ENCODE measurements at places on chromosomes 5 and 9.

- DNase-seq = no peak
Measured at GRCh38 chr5:9543311-9543920, 2.5 kb downstream of the SEMA5A start.

DNA sequence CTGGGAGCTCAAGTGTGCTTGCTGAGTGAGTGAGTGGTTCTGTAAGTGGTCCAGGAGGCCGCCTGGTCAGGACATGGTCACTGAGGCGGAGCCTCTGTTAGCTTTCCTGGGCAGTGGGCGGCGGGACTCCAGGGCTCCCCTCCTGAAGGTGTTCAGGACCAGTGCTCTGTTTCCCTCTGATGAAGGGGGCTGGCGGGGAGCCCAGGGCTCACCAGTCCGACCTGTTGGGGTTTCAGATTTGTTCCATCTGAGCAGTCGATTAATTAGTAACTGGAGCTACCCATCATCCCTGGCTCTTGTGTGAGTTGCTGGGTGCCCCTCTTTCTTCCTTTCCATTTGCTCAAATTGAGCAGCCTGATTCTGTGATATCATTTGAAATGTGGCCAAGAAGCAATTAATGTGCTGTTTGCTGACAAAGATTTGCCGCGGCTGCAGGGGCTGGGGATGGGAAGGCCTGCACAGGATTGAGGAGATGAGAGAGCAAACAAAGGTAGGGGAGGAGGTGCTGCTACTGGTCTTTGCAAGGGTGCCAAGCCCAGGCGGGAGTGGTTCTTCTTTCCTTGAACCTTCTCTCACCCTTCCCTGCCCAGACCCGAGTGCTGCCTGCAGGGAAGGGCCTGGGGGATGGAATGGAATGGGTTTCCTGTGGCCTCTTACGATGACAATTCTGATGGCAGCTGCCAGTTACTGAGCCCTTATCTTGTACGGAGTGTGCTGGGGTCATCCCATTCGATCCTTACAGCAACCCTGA, 92.8 kb upstream of the PITX1 start:
- no peak for DNase-seq

DNA sequence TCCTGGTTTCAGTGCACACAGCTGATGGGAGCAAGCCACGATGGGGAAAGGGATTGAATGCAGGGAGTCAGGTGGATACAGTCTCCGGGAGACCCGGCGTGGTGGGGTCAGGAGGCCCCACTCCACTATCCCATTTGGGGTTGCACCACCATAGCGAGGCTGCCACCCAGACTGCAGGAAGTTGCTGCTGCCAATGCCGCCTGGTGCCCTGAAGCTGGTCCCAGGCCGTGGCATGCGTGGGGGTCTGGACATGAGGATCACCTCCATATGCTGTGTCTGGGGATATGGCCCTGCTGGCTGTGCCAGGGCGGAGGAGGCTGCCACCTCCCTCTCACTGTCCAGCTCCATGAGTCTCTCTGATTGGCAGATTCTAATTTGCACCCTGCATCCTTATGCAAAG, 45.3 kb downstream of the COL5A1 start:
- DNase-seq = no peak

- no peak for DNase-seq
Measured at GRCh38 chr9:77454663-77455062, 193.5 kb downstream of the GNA14 start.

- DNase-seq = no peak
Measured at GRCh38 chr5:10235350-10235749, 14.3 kb downstream of the ATPSCKMT start.

DNA sequence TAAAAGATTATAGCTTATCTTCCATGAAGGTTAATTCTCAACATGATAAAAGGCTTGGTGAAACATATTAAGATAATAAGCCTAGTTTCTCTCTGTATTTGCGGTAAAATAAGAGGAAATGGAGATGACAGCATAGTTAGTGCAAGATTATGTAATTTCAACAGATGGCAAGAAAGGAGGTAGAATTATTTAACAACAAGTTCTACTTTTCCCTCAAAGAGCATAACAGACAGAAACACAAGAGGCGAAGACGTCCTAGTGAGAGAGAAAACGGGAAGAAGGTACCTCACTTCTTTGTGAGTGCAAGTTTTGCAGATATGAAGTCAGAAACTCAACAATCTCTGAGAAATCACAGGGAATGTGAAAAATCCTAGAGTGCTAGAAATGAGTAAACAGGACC, 144.8 kb upstream of the ADCY2 start:
- no peak for DNase-seq

DNA sequence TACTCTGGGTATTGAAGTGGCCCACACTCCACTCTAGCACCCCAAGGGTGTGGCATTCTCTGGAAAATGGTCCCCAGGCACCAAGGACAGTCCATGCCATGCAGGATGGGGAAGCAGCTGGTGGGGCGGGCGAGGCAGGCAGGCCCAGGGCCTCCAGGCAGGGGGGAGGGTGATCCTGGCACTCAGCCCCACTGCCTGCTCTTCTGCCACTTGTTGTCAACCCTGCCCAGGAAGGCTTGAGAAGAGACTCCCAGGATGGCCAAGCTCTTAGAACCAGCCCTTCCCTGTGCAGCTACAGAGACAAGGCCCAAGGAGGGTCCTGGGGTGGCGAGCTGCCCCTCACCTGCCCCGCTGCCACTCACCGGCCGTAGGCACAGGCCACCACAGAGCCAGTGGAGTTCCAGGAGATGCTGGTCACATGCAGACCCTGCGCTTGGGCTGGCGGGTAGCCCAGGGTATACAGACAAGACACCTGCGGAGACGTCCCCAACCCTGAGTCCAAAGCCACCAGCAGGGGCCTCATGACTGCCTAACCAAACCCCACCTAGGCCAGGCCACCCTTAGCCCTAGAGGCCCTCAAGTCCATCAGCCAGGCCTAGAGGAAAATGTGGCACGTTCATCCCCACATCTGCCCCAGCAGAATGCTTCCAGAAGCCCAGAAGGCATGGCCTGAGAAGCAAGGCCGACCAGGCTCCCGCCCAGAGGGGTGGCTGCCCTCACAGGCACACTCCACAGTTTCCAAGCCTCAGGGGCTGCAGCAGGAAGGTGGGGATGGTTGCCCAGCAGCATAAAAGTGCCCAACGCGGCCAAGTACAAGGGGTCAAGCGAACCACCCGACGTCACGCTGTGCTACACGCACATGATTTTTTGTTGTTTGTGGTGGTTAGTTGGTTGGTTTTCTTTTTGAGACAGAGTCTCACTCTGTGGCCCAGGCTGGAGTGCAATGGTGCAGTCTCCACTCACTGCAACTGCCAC, 19.8 kb downstream of the DYNC2I2 start:
- DNase-seq = no peak

DNA sequence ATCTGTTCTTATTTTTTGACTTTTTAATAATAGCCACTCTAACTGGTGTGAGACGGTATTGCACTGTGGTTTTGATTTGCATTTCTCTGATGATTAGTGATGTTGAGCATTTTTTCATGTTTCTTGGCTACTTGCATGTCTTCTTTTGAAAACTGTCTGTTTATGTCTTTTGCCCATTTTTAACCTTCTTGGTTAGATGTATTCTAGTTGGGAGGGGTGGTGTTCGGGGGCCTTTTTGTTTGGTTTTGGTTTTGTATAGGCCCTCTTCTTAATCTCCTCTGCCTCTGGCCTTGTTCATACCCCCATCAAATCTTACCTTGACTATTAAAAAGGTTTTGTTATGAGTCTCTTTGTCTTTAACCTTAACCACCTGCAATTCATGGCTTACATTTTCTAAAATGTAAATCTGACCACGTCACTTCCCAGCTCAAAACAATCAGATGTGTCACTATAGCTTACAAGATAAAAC, 107.8 kb upstream of the NR4A3 start:
- DNase-seq = no peak

DNA sequence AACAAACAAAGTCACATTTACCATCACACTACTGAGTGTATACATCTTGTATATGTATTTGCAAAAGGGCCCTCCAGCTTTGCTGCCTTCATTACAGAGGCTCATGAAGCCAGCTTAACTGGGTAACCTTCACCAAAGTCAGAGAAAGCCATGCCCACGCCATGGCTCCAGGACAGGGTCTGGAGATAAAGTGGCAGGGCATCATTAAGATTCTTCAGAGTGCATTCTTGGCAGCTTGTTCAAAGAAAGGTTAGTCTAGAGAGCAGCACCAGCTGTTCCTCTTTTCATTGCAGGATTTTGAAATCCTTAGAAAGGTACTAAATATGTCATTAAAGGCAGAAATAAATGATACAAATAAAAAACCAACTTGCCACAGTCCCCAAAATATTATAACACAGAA, 333.2 kb downstream of the NDUFS4 start:
- DNase-seq = no peak

- DNase-seq = no peak
Measured at GRCh38 chr5:170248172-170248930, 15.6 kb downstream of the C5orf58 start.
